ENCODE measurements at places on chromosomes 3 and 15.

DNA sequence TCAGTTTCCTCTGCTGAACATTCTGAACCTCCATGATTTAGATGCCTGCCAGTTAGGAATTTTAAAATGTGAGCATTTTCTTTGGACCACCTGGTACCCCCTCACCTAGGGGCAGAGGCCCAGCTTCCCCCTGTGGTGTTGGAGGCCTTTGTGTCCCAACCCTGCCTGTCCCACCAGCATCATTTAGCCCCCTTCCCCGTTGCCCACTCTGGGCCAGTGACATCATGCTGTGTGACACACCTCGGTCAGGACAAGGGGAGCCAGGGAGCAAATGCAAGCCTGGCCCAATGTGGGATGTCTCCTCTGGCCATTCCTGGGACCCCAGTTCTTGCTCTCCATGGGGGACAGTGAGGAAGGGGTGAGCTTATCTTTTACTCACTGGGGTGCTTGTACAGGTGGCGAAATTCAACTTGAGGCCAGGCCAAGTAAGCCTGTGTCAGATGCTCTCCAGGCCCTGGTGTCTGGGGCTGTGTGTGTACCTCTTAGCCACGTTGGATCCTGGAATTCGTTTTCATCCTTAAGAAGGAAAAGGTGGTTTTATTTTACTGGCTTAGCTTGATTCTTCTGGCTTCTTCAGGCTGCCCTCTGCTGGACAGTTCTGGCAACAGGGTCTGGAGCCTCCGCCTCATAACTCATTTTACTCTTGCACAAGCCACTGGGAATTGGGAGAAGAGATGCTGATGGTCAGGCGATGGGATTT lies 49.7 kb upstream of the MYZAP start:
- peak; percentile 43 for DNase-seq

DNA sequence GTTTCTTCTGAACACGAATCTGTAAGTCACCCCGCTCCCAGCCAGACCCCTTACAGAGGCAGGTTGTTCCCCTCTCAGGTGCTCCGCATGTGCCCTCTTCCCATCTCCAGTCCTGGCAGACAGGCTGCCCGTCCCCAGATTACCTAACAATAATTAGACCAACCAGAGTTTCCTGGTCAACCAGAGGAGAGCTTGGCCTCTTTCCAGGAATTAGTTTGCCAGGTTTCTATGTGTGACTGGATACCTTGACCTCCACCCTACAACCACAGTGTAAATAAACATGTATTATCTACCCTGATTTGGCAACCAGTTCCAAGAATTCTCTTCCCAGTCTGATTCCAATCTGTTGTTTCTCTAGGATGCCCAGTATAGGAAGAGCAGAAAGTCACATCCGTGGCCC lies 178.0 kb upstream of the UMPS start:
- no peak for DNase-seq

DNA sequence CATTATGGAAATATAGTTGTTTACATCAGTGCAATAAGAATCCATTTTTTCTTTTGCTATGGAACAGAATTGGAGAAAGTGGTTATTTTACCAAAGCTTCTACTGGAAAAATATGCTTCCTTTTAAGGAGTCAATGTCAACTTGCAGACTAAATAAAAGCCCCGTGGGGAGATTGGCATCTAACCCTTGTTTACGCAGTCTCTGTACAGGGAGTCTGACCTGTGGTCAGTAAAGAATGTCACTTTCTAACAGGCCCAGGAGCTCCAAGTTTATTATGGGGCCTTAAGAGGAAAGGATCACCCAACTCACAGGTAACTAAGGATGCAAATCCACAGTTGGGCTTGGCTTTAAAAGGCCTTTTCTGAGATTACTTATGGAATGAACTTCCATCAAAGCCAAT lies 1751.2 kb downstream of the SI start:
- DNase-seq = no peak

- peak; percentile 36 for DNase-seq
These were observed 1308.0 kb downstream of the ROBO1 start for GRCh38 chr3:78459796-78460195.

DNA sequence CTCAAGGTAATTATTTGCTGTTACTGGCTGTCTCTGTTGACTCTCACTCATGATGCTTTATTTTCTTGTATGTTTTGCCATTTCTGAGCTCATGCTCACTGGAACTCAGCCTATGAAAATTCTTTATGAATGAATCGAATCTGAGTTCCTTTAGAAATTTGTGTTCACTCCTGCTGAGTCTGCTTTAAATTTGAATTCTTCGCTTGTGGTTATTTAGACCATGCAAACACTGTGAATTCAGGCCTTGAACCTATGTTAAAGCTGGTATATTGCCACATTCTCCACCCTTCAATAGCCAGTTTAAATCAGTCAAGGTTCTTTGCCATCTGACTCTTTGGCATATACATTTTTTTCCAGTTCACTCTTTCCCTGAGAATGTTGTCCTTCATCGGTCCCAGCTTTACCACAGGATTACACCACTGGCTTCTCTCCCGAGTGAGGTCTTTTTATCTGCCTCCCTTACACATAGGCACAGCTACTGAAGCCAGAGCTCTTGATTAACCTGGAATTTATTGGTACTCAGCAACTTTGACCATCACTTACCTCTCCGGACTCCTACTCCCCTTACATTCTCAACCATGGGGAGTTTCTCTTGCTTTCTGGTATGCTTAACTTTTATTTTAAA lies 400.6 kb downstream of the VPS13C start:
- DNase-seq = no peak

GRCh38 chr15:50735156-50735555 lies 30.4 kb downstream of the SPPL2A start:
- DNase-seq = no peak

GRCh38 chr3:151789853-151790463 lies 24.0 kb upstream of the AADAC start:
- no peak for DNase-seq

- no peak for DNase-seq
These were observed 97.8 kb downstream of the BBX start for GRCh38 chr3:107620534-107620933.

DNA sequence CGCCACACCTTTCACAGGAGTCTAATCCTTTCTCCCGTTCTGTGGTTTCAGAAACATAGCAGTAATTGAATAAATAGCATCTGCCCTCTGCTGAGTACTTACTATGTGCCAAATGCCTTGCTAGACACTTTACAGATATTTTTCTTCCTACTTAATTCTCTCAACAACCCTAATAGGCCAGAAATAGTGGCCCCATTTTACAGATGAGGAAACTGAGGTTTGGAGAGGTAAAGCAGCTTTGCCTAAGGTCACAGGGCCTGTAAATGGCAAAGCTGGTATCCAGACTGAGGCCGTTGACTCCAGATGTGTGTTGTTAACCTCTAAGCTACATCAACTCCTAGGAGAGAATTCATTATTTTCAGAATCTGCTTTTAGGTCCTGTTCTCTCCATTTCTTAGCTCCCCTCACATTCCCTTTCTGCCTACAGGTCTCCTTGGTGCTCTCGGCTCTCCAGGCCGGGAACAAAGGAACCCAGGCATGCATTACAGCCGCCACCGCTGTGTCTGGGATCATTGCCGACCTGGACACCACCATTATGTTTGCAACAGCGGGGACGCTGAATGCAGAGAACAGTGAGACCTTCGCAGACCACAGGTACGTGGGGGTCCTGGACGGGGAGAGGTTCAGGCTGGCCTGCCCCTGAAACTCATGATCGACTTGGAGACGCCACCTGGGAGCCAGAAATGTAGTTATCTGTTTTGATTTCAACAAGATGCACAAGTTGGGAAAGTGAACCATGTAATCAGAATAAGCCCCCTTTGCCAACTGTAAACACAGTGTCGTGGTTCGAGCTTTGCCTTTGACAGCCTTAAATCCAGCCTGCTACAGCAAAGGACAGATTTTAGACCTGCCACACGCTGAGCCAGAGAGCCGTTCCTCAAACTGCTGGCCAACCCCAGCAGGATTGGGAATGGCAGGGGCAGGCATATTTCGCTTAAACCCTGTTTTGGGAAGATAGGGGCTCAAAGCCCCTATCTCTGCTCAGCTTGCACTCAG lies 246.5 kb upstream of the TPM1 start:
- DNase-seq = peak; percentile 39

- DNase-seq = peak; percentile 45
These were observed 116.7 kb upstream of the PLCL2 start for GRCh38 chr3:16768014-16768413.

DNA sequence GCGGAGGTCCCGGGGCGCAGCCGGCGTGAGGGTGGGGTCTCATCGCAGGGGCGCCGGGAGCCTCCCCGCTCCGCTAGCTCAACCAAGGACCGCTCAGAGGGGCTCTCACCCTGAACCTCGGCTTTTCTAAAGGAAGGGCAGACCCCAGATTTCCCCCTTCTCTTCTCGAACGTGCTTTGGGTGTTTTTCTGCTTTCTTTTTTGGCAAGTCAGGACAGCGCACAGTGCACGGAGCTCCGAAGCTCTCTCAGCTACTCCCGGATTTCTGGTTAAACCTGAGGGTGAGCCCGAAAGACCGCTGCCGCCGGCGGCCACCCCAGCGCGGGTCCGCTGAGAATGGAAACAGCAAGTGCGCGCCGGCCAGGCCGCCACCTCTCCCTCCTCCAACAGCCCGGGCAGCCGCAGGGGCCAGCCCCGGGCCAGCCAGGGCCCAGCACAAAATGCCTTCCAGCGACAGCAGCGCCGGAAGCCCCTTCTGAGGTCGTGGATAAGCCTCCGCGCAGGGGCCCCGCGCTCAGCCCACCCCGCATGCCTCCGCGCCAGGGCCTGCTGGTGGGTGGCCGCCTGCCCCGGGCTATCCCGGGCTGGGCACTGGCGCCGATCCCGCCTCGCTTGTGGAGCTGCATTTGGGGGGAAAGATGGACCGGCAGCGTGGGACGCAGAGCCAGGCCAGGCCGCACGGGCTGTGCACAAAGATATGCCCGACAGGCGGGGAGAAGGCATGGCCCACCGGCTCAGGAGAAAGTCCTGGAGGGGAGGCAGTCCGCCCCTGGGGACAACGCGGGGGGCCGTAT lies 8.2 kb upstream of the OCA2 start:
- DNase-seq = no peak

DNA sequence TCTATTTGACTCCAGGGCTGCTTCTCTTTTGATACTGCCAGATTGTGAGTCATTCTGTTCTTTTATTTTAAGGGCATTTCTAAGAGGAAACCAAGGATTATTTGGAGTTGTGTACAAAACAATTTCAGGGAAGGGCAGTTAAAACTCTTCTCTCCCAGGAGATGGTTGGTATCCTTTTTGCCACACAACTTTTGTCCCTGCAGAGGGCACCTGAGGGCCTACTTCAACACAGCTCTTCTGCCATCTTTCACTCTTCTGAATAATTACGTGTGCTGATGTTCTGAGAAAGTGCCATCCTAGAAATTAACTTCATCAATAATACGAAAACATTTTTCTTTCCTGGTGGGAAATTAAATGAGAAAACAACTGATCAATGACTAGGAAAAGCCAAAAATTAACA lies 75.7 kb upstream of the GADL1 start:
- DNase-seq = no peak

GRCh38 chr3:142999881-143000280 lies 1.5 kb upstream of the U2SURP start:
- no peak for DNase-seq

DNA sequence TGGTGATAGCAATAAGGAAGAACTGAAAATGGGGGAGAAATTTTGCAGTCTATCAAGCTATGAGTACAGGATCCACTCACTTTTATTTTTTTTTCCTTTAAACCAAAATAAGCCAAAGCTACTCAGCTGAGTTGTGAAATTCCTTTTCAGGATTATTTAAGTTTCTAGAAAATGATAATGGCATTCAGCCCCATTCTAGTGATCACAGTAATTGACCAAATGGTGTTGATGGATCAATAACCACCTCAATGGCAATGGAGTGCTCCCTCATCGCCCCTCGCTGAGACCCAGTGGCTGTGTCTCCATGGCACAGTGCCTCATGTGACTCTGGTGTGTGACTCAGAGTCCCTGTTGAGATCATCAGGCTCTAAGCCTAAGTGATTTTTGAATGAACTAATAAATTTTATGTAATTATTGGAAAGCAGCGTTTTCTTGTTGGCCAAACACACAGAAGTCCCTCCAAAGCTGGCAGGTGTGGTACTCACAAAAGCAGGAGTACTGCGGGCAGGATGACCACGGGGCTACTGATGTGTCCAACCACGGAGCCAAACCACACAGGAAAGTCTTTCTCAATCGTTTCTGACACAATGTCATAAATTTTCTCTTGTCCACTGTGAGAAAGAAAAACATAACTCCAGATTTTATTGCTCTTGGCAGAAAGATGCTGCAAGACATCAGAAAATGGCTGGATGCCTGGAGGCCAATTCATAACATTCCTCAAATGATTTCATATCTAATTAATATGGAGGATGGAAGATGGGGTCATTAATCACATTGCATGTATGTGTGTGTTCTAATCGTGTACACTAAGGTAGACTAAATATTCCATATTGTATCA lies 14.4 kb upstream of the STARD5 start:
- no peak for DNase-seq

- DNase-seq = no peak
These were observed 70.1 kb downstream of the CD200 start for GRCh38 chr3:112403103-112403502.

GRCh38 chr3:10940106-10940505 lies 52.4 kb upstream of the SLC6A1 start:
- no peak for DNase-seq

DNA sequence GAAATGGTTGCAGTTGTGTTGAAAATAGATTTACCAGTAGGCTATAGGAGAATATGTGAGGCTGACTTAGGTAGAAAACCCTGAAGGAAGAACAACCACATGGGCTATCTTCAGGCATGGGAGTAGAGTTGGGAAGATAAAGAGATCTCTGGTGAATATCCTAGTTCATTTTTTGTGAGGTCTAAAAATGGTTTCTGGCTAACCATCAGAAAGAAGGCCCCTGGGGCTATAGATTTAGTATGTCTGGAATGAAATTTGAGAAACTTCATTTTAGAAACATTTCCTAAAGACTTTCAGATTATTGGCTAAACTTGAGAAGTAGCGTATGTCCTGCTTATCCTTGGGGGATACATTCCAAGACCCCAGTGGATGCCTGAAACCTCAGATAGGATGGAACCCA lies 148.2 kb downstream of the NAALADL2 start:
- no peak for DNase-seq

- no peak for DNase-seq
These were observed 34.3 kb downstream of the FRMD5 start for GRCh38 chr15:44160796-44161195.

- peak; percentile 6 for DNase-seq
These were observed 191.1 kb downstream of the TBC1D5 start for GRCh38 chr3:17551333-17551732.

GRCh38 chr3:100766069-100766468 lies 56.8 kb downstream of the TFG start:
- DNase-seq = no peak

GRCh38 chr15:32119694-32120330 lies 89.5 kb downstream of the CHRNA7 start:
- no peak for DNase-seq

- DNase-seq = no peak
These were observed 5.0 kb downstream of the ABTB1 start for GRCh38 chr3:127677541-127678314.

Measured in spinal cord (tissue), 10 donors.